Suprapubic skin (tissue), 4 donors: ENCODE measurements at places on chromosomes 1 and 21. TPM values are rescaled to one million over a fixed set of nuclear protein-coding genes. Genes with fewer than 3 reads are reported as not detected.

The TEX38 gene
- not detected for total RNA-seq

The FCRL6 gene
- not detected for total RNA-seq

The USH2A gene
- not detected for total RNA-seq

The RIIAD1 gene
- not detected for total RNA-seq

The KCNN3 gene
- 0.30 TPM for total RNA-seq

The FCAMR gene
- total RNA-seq, result not detected

The PODN gene
- total RNA-seq, result 32.8 TPM

The CSMD2 gene
- total RNA-seq, result 0.08 TPM

DNA sequence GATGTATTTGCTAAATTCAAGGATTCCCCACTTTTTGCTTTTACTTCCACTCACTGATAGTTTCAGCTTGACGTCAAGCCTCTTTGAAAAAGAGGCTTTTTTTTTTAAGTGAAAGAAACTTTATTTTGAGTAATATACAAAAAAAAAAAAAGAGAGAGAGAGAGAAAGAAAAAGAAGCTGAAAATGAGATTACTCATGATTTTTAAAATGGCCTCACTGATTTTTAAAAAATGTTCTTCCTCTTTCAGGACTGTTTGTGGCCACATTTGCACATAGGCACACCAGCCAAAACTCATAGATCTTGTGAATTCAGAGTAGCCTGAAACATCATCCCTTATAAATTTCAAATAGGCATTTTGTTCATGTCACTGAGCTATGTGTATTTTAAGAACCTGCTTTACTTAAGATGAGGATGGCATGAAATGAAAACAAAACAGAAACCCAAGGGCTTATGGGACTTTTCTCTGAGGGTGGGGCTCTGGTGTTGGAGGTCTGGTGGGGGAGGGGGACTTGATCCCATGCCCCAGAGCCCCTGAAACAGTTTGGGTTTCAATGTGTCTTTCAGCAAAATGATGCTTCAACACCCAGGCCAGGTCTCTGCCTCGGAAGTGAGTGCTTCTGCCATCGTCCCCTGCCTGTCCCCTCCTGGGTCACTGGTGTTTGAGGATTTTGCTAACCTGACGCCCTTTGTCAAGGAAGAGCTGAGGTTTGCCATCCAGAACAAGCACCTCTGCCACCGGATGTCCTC, 6.1 kb downstream of the ATF3 start:
- H3K36me3 ChIP-seq, result peaks cover 46% of the 10 kb centered on the region
- peaks cover 14% of the 10 kb centered on the region for H3K4me1 ChIP-seq
- H3K4me3 ChIP-seq, result no peak overlapping the region
- H3K27me3 ChIP-seq, result no peaks in the 10 kb centered on the region

GRCh38 chr1:20814534-20814871, 27.4 kb upstream of the HP1BP3 start:
- no peaks in the 10 kb centered on the region for H3K4me1 ChIP-seq
- peaks cover 14% of the 10 kb centered on the region for H3K36me3 ChIP-seq
- DNase-seq, result no peak

DNA sequence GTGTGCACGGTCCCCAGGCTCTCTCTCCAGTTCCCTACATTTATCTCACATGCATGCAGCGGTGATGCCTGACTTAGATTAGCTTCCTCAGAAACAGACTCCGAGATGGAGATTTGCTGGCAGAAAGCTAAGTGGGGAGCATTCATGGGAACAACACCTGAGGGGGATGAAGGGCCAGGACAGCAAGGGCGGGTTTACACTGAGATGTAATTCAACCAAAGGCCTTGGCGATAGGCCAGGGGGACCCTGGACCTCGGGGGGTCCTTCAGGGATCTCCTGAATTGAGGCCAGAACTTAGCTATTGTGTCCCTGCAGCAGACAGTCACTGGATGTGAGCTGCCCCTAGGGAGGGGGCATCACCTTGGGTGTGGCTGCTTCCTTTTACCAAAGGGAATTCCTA, 246.1 kb upstream of the CSF3R start:
- H3K27me3 ChIP-seq, result peaks cover 33% of the 10 kb centered on the region
- DNase-seq, result no peak
- H3K4me1 ChIP-seq, result peaks cover 3% of the 10 kb centered on the region
- H3K4me3 ChIP-seq, result no peak overlapping the region
- H3K27ac ChIP-seq, result no peak overlapping the region

- no peaks in the 10 kb centered on the region for H3K27me3 ChIP-seq
- no peak overlapping the region for H3K4me3 ChIP-seq
- H3K27ac ChIP-seq, result no peak overlapping the region
- no peaks in the 10 kb centered on the region for H3K4me1 ChIP-seq
- peaks cover 52% of the 10 kb centered on the region for H3K36me3 ChIP-seq
Observed at GRCh38 chr1:12415038-12415466, 185.2 kb downstream of the VPS13D start.

GRCh38 chr1:63327417-63328054, 5.2 kb downstream of the FOXD3 start:
- H3K4me3 ChIP-seq, result no peak overlapping the region
- DNase-seq, result no peak
- H3K27ac ChIP-seq, result no peak overlapping the region
- H3K27me3 ChIP-seq, result peaks cover 100% of the 10 kb centered on the region
- H3K36me3 ChIP-seq, result no peaks in the 10 kb centered on the region

GRCh38 chr1:3333903-3334302, 120.6 kb upstream of the ARHGEF16 start:
- no peak overlapping the region for H3K27ac ChIP-seq
- H3K4me1 ChIP-seq, result no peaks in the 10 kb centered on the region
- DNase-seq, result no peak
- peaks cover 50% of the 10 kb centered on the region for H3K27me3 ChIP-seq
- no peak overlapping the region for H3K4me3 ChIP-seq
- H3K36me3 ChIP-seq, result no peaks in the 10 kb centered on the region
